Left lung (tissue), 14 donors: ENCODE measurements at places on chromosomes 5 and 9. TPM values are rescaled to one million over a fixed set of nuclear protein-coding genes. Genes with fewer than 3 reads are reported as not detected.

- DNase-seq: no peak
- H3K4me3 ChIP-seq: no peak overlapping the region
- no peak overlapping the region for H3K27ac ChIP-seq
- peaks cover 4% of the 10 kb centered on the region for H3K4me1 ChIP-seq
- no peaks in the 10 kb centered on the region for H3K36me3 ChIP-seq
These were observed 237.2 kb upstream of the IL12B start for GRCh38 chr5:159567461-159567860.

DNA sequence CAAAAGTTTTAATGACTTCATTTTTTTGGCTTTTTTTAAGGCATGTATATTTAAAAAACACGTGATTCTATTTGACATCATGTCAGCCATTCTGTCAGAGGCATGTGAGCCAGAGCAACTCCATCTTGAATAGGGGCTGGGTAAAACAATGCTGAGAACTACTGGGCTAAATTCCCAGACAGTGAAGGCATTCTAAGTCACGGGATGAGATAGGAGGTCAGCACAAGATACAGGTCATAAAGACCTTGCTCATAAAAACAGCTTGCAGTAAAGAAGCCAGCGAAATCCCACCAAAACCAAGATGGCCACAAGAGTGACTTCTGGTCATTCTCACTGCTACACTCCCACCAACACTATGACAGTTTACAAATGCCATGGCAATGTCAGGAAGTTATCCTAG lies 1000.6 kb upstream of the DMAC1 start:
- DNase-seq: no peak
- no peak overlapping the region for H3K4me3 ChIP-seq
- no peak overlapping the region for H3K27ac ChIP-seq

Gene ZNF484
- polyA plus RNA-seq: 11.0 TPM

DNA sequence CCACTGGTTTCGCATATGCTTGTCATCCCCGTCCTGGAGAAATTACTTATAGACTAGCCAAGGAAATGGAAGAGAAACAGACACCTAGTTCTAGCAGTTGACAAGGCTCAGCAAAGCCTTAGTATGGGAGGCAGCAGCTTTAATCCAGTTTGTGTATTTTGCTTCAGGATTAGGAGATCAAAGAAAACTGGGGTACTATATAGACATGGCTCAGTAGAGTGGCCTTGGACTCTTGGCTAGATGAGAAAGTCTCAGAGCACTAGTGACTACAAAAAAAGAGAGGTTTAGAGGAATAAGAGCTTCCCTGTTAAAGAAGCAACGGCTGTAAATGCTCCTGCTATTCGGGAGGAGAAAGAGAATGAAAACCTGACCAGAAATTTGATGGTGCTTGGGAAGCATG lies 349.1 kb downstream of the CTNND2 start:
- DNase-seq: no peak
- H3K4me1 ChIP-seq: no peaks in the 10 kb centered on the region
- H3K4me3 ChIP-seq: no peak overlapping the region
- no peak overlapping the region for H3K27ac ChIP-seq

GRCh38 chr9:101433229-101433628 lies 2.3 kb downstream of the ALDOB start:
- H3K27ac ChIP-seq: no peak overlapping the region
- no peaks in the 10 kb centered on the region for H3K4me1 ChIP-seq
- H3K27me3 ChIP-seq: no peaks in the 10 kb centered on the region
- no peak overlapping the region for H3K4me3 ChIP-seq
- no peak for DNase-seq
